CD4-positive, alpha-beta T cell treated with Interleukin-4 for 1 hour (primary cell): ENCODE measurements at places on chromosomes 3 and 15.

DNA sequence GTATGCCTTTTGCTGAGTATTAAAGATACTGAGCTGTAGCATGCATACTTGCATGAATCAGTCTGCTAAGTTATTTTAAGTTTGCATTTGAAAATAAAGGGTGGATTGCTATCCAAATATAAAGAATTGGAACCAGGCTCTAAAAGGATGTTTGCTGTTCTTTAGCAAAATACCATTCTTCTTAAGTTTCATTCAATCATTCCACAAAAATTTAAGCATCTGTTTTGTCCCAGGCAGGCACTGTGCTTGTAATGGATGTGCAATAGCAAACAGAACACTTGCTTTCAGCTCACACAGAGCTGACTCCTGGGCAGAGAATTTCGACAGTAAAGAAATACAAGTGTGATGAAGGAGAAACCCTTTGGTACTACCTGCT lies 151.1 kb downstream of the PGPEP1L start:
- DNase-seq = no peak

GRCh38 chr3:148372206-148372875 lies 325.4 kb upstream of the AGTR1 start:
- DNase-seq = no peak

DNA sequence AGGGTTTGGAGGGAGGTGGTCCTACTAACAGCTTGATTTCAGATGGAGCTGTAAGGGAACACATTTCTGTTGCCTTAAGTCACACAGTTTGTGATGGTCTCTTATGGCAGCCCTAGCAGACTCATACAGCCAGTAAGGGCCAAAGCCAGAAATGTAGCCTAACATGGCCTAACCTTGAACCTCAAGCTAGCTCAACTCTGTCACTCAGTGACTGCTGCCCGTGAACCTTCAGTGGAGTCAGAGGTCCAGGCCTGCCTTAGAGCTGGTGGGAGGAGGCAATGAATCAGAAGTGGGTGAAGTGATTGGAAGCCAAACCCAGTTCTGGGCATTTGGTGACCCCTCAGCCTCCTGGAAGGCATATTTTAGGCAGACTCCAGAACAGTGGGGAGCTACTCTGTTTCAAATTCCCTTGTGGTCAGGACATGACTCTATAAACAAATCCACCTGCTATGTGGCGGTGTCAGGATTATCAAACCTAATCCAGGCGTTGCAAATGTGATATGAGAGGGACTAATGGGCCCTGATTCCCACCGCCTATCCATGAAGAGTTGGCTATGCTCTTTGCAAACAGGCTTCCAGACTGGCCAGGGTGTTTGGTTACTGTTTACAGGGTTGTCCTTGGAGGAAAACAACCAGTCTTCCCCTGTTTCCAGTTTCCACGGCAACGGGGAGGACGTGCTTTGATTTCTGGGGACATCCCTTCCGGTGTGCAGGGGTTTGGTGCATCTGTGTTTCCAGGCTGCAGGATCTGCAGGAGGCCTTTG lies 105.9 kb upstream of the AGBL1 start:
- no peak for DNase-seq

- no peak for DNase-seq
Observed at GRCh38 chr3:178875157-178875556, 196.5 kb downstream of the ZMAT3 start.

GRCh38 chr3:14806641-14807263 lies 12.0 kb upstream of the FGD5 start:
- no peak for DNase-seq

DNA sequence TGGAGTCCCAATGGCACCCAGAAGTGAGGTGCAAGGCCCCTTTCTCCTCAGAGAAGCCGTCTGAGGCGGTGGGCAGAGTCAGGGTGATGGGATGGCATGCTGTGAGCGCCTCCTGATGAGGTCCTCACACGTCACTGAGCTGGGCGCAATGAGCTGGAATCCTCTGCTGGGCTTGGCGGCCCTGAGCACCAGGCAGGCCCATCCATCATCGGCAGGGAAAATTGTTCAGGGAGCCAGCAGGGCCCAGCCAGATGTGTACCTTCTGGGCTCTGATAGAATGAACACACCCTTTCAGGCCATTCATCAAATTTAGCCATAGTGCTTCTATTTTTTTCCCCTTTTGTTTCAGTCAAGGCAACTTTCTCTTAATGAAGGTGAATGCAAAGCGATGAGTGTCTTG lies 43.7 kb downstream of the FAM3D start:
- DNase-seq = no peak

- no peak for DNase-seq
Observed at GRCh38 chr3:100496711-100497261, 4.4 kb downstream of the TMEM45A start.

DNA sequence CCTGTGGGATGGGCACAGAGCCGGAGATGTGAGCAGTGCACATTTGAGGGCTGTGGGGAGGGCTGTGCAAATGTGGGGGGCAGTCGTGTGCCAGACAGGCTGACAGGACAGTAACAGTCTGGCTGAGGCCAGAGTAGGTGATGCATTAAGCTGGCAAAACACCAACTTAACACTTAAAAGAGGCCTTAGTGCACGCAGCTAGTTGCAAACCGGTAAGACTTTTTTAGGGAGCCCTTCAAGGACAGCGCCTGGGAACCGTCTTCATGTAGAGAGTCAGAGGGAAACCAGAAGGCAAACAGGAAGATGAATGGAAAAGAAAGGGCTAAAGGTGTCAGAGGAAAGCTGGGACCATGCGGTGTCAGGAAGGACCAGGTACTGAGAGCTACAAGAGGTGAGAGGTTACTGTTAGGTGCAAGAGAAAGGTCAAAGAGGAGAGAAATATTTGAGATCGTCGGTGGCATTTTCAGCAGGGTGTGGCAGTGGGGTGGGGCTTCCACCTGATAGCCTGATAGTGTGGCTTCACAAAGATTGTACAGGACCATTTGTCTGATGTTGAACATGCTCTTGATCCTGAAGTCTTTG lies 30.0 kb upstream of the CHD2 start:
- DNase-seq = no peak

DNA sequence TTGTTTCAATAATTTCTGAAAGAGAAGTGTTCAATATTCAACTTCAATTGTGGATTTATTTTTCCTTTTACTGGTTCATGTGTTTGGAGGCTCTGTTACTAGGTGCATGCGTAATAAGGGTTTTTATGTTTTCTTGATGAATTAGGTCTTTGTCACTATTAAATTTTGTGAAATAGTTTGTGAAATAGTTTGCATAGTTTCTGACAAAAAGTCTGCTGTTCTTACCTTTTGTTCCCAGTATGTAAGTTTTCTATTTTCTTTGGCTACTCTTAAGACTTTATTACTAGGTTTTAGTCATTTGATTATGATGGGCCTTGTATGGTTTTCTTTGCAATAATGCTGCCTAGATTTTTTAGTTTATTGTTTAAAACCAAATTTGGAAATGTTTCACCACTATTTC lies 38.0 kb downstream of the MEF2A start:
- DNase-seq = no peak

DNA sequence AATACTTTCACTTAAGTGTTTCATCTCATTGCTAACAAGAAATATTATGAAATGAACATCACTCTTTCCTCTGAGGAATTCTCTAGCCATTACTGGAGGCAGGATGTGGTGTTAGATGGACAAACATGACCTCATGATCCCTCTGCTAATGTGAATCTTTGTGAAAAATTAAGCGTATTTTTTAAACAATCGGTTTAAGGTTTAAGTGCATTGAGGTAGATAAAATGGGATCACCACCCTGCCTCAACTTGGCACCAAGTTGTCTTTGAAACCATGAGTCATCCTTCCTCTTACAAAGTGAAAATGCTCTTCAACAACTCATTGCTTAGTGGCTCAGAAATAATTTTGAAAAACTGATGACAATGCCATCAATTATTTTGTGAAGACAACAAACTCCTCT lies 76.0 kb upstream of the DCBLD2 start:
- DNase-seq = no peak

DNA sequence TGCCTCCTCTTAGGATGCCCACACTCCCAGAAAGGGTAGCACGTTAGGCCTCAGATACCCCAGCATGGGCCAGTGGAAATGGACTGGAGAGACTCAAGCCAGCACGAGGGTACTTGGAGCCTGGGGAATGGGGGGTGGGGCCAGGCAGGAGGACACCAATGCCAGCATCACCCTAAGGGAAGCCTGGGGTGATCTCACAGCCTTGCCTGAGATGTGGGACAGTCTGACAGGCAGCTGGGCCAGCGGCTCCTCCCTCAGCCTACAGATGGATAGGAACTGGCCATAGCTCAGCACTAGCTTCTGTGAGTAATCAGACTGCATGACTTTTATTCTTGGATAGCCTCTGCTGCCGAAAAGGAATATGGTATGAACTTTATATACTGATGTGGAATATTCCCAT lies 59.6 kb upstream of the MRPS22 start:
- no peak for DNase-seq

DNA sequence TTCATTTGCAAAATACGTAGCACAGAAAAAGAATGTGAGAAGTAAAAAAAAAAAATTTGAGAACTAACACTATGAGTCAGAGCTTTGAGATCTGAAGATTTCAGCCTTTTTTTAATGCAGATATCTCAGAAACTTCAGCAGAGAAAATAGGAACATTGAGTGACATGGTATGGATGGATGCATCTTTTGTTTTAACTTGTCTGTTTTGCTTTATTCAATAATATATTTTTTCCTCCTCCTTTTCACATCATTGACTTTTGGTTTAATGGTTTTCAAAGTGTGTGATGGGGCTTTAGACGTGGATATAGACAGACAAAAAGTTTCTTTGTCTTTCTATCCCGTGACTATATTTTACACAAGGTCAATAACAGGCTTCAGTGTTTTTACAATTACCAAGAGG lies 426.7 kb upstream of the FRG2C start:
- DNase-seq = no peak

- DNase-seq = no peak
Observed at GRCh38 chr3:52787672-52788625, 6.6 kb upstream of the ITIH3 start.
